GM23338 (cell line): ENCODE measurements at places on chromosomes 1 and 21. TPM values are rescaled to one million over a fixed set of nuclear protein-coding genes. Genes with fewer than 3 reads are reported as not detected.
A peak's percentile ranks its signal among the peaks of the same experiment; 100 is the strongest.

DNA sequence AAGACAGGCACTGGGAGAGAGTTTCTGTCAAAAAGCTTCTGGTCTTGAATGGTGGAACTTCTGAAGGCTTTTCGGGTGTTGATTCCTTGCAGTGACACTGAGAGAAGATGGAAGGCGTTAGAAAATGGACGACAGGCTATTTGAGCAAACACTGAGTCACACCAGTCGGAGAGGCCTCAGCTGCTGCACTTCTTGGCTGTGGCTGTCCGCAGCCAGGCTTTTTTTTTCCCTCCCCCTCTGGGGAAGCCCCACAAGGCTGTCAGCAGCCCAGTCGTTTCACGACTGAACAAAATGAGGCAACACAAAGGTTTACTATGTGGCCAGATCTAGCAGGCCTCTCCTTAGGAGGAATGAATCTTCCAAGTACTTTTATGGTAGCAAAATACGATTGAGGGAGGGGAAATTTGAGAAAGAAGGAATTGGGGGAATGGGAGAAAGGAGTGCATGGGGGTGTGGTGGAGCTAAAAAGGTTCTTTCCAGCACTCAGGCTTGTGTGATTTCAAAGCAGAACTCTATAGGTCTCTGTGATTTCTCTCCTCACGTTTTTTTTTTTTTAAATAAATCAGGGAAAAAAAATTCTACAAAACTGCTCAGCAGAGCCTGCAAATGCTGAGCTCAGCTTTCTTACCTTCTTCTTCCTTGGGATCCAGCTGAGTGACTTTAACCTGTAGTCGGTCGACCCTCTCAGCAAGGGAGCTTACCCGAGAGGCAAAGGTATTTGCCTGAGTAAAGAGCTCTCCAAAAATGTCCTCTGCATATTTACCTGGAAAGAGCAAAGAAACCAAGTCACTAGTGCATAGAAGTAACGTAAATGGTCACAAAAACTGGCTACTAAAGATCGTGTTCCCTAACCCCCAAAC lies 26.1 kb downstream of the GPR3 start:
- no peaks in the 10 kb centered on the region for H3K27me3 ChIP-seq
- H3K27ac ChIP-seq, result peak overlapping the region; percentile 73
- H3K4me3 ChIP-seq, result no peak overlapping the region
- H3K36me3 ChIP-seq, result peaks cover 15% of the 10 kb centered on the region
- peaks cover 29% of the 10 kb centered on the region for H3K4me1 ChIP-seq

DNA sequence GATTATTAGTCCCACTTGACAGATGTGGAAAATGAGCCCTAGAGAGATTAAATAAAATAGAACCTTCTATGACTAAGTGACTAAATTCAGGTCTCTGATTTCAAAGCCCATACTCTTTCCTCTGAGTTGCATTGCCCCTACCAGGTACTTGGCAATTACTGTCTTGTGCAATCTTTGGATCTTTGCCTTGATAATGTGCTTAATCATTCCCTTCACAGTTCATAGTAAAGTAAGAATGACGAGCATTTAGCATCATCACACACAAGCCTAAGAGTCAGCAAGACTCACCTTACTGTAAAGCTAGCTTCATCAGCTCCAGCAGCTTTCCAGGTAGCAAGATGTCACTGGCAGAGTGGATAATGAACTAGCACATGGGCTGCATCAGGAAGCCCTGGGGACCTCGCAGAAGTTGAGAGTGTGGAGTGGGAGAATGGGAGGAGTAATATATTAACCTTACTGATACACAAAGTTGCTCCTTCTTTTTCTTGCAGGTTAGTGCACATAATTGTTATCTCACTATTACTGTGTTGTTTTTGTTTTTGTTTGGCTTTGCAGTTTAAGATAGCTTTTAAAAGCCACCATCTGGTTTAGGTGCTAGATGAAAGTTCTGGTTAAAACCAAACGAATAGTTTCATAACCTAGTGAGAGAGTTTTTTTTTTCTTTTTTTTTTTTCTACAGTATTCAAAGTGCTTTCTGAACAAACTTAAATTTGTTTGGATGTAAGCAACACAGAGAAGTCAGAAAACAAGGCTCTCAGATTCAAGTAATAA lies 71.8 kb downstream of the PBX1 start:
- H3K4me1 ChIP-seq, result peaks cover 47% of the 10 kb centered on the region
- 0 out of 2 replicates have a peak overlapping the region, but pooled peaks have one; percentile 7 for H3K27ac ChIP-seq
- no peak overlapping the region for H3K4me3 ChIP-seq
- no peak for DNase-seq
- H3K27me3 ChIP-seq, result no peaks in the 10 kb centered on the region
- H3K36me3 ChIP-seq, result no peaks in the 10 kb centered on the region

DNA sequence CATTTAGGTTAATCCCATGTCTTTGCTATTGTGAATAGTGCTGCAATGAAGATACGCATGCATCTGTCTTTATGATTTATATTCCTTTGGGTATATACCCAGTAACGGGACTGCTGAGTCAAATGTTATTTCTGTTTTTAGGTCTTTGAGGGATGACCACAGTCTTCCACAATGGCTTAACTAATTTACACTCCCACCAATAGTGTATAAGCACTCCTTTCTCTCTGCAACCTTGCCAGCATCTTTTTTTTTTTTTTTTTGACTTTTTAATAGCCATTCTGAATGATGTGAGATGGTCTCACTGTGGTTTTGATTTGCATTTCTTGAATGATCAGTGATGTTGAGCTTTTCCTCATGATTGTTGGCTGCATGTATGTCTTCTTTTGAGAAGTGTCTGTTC lies 33.5 kb downstream of the ASH1L start:
- H3K27me3 ChIP-seq, result no peaks in the 10 kb centered on the region
- H3K4me1 ChIP-seq, result peaks cover 7% of the 10 kb centered on the region
- H3K36me3 ChIP-seq, result no peaks in the 10 kb centered on the region
- no peak overlapping the region for H3K27ac ChIP-seq
- no peak overlapping the region for H3K4me3 ChIP-seq

DNA sequence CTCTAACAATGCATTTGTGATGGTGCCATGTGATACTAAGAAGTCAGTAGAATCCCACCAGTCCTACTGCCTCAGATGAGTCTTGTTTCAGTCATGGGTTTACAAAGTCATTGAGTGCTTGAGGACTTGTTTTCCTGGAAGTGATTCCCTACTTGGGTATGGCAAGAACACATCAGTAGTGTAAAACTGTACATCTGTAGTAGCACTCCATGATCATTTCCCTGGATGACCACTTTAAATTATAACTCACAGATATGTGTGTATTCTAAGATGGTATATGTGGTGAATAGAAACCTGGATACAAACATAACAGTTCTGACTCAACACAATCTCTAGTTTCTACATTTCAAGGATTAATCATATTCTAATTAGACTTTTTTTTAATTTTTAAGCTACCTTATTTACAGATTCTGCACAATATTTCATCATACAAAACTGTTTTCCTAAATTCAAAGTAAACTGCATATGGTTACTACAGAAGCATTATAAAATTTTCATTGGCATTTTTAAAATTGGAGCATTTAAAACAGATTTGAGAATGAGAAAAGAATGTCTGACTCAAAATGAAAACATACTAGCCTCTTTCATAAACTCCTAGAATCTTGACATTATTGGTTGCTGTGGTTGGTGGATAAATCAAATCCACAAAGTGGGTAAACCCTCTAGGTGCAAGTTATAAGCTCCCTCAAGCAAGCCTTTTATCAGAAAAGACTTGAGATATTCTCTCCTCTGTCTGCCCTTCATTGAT lies 6.8 kb upstream of the PSMG1 start:
- peaks cover 5% of the 10 kb centered on the region; the same call in 1 of the 2 replicates for H3K4me1 ChIP-seq
- peaks cover 3% of the 10 kb centered on the region; the same call in 1 of the 2 replicates for H3K36me3 ChIP-seq
- no peak overlapping the region for H3K27ac ChIP-seq
- no peaks in the 10 kb centered on the region for H3K27me3 ChIP-seq
- DNase-seq, result no peak

DNA sequence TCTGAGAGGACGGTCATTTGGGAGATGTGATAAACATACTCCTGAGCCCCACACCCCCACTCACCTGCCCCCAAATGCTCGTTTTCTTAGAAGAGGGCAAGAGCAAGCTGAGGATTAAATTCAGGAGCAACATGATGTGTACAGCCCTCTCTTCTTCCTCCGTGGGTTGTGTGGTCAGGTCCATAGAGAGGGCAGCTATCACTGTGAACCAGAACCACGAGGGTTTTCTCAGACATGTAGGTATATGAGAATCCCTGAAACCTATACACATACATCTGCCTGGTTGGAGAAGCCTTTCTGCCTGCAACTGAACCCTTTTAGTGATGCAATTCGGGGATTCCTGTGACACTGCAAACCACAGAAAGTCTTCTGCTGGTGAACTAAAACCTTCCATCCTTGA lies 38.9 kb downstream of the PGM1 start:
- no peaks in the 10 kb centered on the region for H3K27me3 ChIP-seq
- H3K27ac ChIP-seq, result no peak overlapping the region

GRCh38 chr1:165144757-165145397 lies 211.6 kb downstream of the LMX1A start:
- H3K27me3 ChIP-seq, result peaks cover 9% of the 10 kb centered on the region; the same call in 1 of the 2 replicates
- DNase-seq, result peak; percentile 85
- H3K4me3 ChIP-seq, result no peak overlapping the region
- H3K36me3 ChIP-seq, result no peaks in the 10 kb centered on the region

GRCh38 chr21:46329796-46330195 lies 5.8 kb downstream of the PCNT start:
- H3K4me3 ChIP-seq, result no peak overlapping the region
- H3K27me3 ChIP-seq, result no peaks in the 10 kb centered on the region
- no peak overlapping the region for H3K27ac ChIP-seq
- H3K36me3 ChIP-seq, result peaks cover 22% of the 10 kb centered on the region; the same call in 1 of the 2 replicates
- DNase-seq, result no peak
- peaks cover 11% of the 10 kb centered on the region for H3K4me1 ChIP-seq

DNA sequence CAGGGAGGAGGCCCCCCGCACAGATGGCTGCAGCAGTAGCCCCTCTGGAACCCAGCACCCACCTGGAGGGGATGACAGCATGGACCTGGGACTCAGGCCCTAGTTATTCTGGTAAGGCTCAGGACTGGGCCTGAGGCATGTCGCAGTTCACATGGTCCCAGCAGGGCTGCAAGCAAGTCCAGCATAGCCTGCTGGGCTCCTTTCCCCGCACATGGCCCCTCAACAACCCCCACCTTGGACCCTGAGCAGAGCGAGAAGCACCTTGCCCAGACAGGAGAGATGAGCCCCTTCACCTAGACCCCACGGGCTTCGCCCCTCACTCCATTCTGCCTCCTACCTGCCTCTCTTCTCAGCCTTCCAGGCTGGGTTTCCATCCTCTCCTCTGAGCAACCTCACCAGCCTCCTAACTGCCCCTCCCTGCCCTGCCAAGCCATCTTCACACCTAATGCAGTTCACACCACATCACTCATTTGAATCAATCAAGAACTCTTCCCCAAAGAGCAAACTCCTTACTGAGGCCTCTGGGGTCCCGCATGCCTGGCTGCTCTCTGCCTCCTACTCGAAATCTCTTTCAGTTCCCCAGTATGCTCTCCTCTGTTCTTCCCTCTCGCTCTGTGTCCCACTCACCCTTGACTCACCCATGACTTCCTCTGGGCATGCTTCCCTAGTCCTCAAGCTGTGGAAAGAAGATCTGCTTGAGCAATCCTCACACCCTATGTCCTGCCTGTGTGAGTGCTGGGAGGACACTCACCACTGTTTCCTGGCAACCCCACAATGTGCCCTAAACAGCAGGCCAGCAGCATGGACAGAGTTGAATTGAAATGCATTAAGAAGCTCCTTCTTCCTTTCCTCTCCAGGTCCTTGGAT lies 9.4 kb upstream of the THEMIS2 start:
- H3K27me3 ChIP-seq, result no peaks in the 10 kb centered on the region
- H3K4me1 ChIP-seq, result no peaks in the 10 kb centered on the region; the same call in 1 of the 2 replicates
- H3K36me3 ChIP-seq, result no peaks in the 10 kb centered on the region
- no peak overlapping the region for H3K27ac ChIP-seq

DNA sequence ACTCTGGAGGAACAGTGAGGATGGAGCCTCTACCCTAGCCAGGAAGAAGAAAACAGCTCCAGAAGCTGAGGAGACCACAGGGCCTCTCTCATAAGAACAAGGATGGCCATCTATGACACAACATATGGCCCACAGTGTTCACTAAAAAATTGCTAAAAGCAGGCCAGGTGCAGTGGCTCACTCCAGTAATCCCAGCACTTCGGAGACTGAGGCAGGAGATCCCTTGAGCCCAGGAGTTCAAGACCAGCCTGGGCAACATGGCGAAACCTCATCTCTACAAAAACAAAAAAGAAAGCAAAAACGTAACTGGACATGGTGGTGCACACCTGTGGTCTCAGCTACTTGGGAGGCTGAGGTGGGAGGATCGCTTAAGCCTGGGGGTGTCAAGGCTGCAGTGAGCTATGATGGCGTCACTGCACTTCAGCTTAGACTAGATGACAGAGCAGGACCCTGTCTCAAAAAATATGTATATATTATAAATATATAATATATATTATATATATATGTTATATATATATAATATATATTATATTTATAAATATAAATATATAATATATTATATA lies 103.1 kb downstream of the TOMM20 start:
- no peak overlapping the region for H3K27ac ChIP-seq
- no peak overlapping the region for H3K4me3 ChIP-seq
- no peaks in the 10 kb centered on the region for H3K27me3 ChIP-seq
- H3K4me1 ChIP-seq, result peaks cover 16% of the 10 kb centered on the region

DNA sequence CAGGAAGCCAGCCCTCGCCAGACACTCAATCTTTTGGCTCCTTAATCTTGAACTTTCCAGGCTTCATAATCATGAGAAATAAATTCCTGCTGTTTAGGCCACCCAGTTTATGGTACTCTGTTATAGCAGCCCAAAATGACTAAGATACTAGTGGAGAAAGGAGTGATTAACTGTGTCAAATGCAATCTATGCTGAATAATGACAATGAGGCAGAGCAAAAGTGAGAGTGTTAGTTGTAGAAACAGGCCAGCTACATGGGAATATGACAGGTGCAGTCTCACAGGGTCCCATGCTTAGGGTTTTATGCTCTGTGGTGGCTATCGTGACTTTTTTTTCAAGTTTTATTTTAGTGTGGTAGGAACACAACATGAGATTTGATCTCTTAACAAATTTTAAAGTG lies 888.8 kb downstream of the TTLL7 start:
- no peaks in the 10 kb centered on the region for H3K36me3 ChIP-seq
- no peaks in the 10 kb centered on the region for H3K27me3 ChIP-seq
- H3K4me3 ChIP-seq, result no peak overlapping the region
- H3K27ac ChIP-seq, result no peak overlapping the region

The CYP4A22 gene
- not detected in 2 replicates for total RNA-seq

The CASQ2 gene
- not detected in 2 replicates for total RNA-seq

The FAM151A gene
- total RNA-seq, result 0.10 TPM in 1 of 2 replicates, not detected in the other

The PLK3 gene
- total RNA-seq, result 11.8 and 15.1 TPM in 2 replicates

The TBX15 gene
- total RNA-seq, result 0.21 TPM in 1 of 2 replicates, not detected in the other

The CAPZB gene
- 183 and 195 TPM in 2 replicates for total RNA-seq

The DENND1B gene
- 5.2 and 6.1 TPM in 2 replicates for total RNA-seq
